ENCODE measurements at places on chromosomes 2 and 18. TPM values are rescaled to one million over a fixed set of nuclear protein-coding genes. Genes with fewer than 3 reads are reported as not detected.

TXNDC9 gene
- 26.8 TPM for total RNA-seq

PROM2 gene
- total RNA-seq = 0.91 TPM

GMCL1 gene
- total RNA-seq = 24.1 TPM

AFG3L2 gene
- 30.6 TPM for total RNA-seq

NR4A2 gene
- total RNA-seq = 1.9 TPM

SERPINB10 gene
- total RNA-seq = not detected

TNS1 gene
- 4.4 TPM for total RNA-seq

ATOH8 gene
- not detected for total RNA-seq

FABP1 gene
- not detected for total RNA-seq

LIPG gene
- not detected for total RNA-seq

IL1B gene
- 0.40 TPM for total RNA-seq

TMEM163 gene
- 1.3 TPM for total RNA-seq

CHAC2 gene
- total RNA-seq = 3.3 TPM

AGAP1 gene
- 2.2 TPM for total RNA-seq

IL18R1 gene
- total RNA-seq = 20.5 TPM

CGREF1 gene
- 4.6 TPM for total RNA-seq

AAK1 gene
- total RNA-seq = 203 TPM

CHRNA1 gene
- 0.13 TPM for total RNA-seq
